NCI-H526 (cell line): ENCODE measurements at places on chromosomes 2 and 18.

- no peak for DNase-seq
Observed at GRCh38 chr2:37794717-37795116, 123.3 kb upstream of the CDC42EP3 start.

DNA sequence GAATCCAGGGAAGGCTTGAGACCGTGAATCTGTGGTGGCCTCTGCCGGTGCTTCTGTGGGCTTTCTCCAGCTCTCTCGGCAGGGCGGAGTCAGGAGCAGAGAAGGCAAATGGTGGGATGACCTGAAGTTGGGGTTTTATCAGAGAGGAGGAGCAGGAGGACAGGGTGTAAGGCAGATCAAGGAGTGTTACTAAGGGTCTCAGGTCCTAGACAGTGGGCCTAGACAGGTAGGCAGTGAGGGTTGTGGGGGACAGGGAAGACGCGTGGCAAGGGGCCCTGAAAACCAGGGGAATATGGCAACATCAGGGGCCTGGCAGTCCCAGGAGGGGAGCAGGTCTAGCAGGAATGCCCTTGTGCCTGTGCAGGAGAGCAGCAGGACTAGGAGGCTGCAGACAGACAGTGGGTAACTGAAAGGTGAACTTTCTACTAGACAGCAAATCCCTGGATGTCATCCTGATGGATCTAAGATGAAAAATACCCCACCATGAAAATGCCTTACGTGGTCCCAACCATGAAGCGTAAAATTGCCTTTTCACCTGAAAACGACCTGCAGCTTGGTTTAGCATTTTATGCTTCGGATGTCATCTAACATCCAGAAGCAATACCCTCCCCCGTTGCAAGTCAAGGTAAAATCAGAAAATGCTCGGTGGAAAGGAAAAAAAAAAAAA is 42.1 kb downstream of the SRSF7 start:
- DNase-seq: no peak

- DNase-seq: no peak
Observed at GRCh38 chr2:12287220-12287751, 429.4 kb upstream of the TRIB2 start.

GRCh38 chr18:53798516-53798915 is 426.0 kb downstream of the MBD2 start:
- no peak for DNase-seq

GRCh38 chr2:11546072-11546471 is 12.2 kb downstream of the GREB1 start:
- DNase-seq: no peak

DNA sequence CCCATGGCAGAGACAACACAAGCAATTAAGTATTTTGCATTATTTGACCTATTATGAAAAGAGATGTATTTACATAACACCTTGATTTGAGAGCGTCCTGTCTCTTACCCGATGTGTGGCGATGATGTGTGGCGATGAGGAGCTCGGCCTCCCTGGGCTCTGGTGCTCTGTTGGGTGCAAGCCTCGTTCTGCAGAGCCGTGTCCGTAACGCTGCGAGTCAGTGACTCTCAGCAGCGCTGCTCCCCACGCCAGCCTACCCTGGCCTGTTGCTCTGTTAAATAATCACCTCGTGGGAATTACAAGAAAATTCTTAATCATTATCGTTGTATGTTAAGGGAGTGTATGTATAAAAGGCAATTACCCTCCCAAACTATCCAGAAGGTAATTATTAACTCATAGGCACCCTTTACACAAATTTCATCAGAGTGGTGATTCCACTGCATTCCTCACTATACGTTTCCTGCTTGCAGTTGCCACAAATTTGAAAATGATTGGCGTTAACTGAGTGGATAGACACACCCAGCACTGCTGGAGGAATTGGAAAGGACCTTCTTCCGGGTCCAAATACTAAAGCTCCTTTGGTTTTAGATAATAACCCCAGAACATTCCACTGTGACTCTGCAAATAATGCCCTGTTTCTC is 52.0 kb upstream of the NFATC1 start:
- peak; percentile 17 for DNase-seq

- DNase-seq: no peak
Observed at GRCh38 chr2:156004459-156004858, 328.1 kb downstream of the NR4A2 start.

DNA sequence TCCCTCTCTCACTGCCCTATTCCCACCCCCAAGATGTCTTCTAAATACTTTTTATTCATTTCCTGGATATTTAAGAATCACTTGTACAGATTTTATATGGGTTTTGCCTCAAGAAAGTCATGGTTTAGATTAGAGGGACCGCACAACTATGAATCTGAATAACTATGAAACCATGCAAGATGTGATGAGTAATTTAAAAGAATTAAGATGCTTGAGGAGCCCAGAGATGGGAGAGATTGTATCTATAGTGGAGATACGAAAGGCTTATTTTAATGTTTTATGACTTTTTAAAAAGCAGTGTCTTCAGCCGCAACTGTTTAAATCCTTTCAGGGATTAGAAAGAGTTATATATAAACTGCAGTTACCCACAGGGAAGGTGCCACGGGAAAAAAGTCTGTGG is 324.1 kb downstream of the LPIN1 start:
- DNase-seq: no peak

DNA sequence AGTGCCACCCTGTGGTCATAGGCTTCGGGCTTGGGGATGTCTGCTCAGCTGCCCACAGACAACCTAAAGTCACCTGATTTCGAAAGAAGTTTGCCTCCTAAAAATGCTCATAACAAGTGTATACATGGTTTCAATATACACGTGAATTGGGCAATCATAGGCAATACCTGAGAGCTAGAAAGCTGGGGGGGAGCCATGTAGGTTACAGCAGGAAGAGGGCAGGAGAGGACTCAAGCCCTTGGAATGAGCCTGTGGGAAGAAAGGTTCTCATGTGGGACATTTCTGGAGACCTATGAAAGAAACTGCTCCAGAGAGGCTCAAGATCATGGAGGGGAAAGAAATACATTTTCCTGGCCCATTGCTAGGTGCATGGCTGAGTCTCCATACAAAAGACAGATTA is 109.7 kb downstream of the ACOXL start:
- DNase-seq: no peak

- no peak for DNase-seq
Observed at GRCh38 chr2:140481136-140481535, 1649.7 kb downstream of the LRP1B start.

- DNase-seq: no peak
Observed at GRCh38 chr2:227818675-227819397, 5.2 kb downstream of the CCL20 start.

DNA sequence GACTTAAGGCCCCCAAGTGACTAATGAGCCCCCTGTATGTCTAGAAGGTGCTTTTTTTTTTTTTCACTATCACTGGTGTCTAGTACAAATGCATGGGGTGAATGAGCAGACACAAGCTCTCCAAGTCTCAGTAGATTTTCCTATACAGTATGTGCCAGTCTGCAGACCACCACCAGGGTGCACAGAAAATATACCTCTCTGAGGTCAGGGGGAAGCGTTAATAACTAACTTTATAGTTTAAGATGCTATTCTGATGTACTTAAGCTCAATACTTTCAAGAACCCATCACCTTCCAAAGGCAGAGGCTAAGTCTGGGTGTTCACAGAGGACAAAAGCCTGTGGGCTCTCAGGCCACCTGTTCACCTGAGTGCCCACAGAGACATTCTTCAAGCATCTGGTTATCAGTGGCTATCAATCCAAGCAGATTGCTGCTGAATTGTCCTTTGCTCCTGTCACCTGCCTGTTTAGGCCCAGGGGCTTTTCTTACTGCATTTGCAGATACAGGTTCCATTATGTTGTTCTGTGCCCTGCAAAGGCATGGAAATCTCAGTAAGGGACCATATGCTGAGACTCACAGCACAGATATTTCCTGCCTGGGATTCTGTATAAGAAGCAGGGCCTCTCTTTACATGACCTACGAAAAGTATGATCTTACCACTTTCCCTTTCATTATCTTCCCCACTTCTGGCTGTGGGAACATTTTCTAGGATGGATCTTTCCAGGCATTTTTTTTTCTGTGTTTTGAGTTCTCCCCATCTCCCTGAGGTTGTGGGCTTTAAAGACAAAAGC is 534.6 kb downstream of the TNS1 start:
- no peak for DNase-seq

DNA sequence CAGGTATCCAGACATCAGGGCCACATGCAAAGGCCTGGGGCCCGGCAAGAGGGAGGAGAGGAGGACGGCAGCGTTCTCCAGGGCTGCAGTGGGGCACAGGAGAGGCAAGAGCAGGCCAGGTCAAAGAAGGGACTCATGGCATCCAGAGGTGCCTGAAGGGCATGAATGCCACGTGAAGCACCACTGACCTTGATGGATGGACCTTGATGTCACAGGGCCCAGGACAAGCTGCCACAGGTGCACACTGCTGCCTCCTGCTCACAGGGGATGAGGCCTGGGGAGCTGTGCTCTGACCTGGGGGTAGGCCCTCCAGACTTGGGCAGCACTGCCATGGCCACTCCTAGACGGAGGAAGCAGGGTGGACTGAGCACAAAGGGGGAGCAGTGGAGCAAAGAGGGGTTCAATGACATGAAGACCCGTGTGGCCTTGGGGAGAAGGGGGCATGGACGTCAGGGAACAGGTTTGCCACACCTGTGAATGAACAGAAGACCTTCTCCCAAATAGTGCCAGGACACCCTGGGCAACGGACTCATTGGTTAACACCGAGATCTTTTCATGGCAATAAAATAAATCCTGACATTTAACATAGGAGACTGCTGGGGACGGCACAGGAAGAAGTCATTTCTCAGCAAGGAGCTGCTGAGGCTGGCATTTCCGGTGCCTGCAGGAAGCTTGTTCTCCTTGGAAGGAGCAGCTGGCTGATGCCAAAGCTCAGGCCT is 65.6 kb downstream of the EMX1 start:
- no peak for DNase-seq

DNA sequence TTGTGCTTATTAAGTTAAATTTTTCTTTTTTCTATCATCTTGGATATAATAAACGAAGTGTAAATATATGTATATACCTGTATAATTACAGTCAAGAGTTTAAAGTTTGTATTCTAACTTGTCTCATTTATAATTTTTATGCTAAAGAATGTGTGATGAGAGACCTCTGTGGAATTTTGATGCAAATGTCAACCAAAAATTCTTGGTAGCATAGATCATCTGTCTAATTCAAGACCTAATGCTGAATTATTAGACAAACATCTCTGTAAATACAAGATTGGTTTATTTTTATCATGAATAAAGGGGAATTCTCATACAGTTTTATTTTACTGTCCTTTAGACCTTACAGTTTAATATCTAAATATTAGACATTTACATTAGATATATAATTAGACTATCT is 149.2 kb upstream of the VWC2L start:
- DNase-seq: no peak
